ENCODE measurements at places on chromosomes 2 and 18.

DNA sequence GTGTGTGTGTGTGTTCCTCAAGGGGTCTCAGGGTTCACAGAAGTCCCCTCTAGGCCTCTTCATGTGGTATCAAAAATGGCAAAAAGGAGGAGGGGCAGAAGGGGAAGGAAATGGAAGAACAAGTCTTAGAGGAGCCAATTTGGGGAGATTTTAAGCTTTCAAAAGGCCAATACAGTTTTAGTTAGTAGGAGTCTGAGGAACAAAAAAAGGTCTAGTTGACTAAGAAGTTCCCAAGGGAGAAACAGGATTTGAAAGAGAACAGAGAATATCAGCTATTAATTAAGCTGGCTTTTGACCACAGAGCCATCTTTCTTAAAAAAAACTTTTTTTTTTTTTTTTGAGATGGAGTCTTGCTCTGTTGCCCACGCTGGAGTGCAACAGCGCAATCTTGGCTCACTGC, 7.1 kb downstream of the RNF125 start:
- no peak for DNase-seq

- no peak for DNase-seq
Observed at GRCh38 chr18:25077038-25077943, 274.7 kb downstream of the ZNF521 start.

DNA sequence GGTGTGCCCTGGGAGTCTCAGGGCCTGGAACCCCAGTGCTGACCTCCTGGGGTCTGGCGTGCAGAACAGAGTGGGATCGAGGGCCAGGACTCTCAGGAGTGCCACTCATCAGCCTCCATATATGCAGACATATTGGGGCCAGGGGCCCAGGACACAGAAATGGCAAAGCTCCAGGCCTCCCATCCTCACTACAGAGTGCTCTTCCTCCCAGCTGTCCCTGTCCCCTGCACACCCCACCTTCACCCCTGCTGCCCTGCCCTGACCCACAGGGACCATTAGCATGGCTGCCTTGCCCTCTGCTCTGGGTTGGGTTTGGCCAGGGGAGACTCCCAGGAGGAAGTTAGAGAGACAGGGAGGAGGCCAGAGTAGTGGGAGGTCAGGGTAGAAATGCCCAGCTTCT, 2.8 kb downstream of the TEX51 start:
- no peak for DNase-seq

DNA sequence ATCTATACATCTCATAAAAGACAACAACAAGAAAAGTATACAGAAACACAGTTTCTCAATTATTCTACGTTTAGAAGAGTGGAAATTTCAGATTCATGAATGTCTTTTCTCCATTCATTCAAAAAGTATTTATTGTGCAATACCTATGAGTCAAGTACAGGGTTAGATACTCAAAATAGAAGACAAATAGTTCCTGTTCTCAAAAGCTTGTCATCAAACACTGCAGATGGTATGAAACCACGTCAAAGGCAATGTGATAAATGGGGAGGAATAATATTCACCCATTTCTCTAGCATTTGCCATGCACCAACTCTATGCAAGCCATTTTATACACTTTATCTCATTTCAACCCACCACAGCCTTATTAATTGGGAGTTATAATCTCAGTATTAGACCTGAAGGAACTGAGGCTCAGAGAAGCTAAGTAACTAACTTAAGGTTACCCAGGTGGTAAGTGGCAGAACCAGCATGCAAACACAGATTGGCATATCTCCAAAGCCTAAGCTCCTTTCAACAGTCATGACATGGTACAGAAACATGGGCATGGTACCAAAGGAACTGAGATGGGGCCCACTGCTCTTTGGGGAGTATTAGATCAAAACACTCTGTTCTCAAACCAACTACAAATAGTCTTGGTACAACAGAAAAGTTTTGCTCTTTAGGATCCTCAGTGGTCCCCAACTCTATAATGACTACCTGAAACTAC, 67.2 kb upstream of the NPAS2 start:
- DNase-seq, result no peak

DNA sequence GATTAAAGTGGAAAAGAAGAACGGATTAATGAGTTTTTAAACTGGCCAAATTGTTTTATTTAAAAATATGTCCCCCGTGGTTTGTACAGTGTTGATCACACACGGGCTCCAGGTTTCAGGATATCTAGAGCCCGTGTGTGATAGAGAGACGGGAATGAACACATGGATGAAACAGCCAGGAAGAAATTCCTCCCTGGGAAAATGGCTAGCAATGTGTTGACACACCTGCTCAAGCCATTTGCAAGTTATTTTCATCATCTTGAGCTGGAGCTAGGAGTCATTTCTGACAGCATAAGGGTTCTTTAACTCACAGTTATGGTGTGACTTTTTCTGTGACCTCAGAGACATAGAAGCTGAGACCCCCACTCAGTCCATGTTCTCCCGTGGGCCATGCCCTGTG, 81.6 kb downstream of the LRRFIP1 start:
- no peak for DNase-seq

DNA sequence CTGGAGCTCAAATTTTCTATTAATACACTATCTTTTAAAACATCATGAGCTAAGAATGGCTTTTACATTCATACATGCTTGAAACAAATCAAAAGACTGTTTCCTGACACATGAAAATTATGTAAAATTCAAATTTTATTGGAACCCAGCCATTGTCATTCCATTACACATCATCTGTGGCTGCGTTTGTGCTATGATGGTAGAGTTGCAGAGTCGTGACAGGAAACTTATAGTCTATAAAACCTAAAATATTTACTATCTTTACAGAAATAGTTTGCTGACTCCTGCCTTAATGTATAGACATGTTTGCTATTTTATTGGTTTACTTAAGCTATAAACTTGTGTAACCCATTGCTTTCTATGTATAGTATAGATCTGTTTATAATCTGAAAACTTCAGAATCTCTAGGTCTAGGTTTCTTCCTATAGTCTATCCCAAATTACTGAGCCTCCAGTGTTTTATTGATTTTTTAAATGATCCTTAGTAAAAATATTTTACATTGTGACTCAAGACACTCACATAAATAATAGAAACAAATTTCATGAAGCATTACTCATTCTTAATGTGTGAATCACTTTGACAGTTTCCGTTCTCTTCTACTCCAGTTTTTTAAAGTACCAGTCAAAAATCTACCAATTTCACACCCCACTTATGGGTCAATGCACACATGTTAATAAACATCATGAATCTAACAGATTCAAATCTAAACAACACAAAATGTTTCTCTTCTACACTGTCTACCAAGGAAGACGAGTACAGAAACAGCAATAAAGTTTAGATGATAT, 26.4 kb upstream of the MRPL19 start:
- DNase-seq, result no peak

- no peak for DNase-seq
Observed at GRCh38 chr2:3144856-3145255, 232.8 kb downstream of the EIPR1 start.
